ENCODE measurements at places on chromosomes 16 and 17.

DNA sequence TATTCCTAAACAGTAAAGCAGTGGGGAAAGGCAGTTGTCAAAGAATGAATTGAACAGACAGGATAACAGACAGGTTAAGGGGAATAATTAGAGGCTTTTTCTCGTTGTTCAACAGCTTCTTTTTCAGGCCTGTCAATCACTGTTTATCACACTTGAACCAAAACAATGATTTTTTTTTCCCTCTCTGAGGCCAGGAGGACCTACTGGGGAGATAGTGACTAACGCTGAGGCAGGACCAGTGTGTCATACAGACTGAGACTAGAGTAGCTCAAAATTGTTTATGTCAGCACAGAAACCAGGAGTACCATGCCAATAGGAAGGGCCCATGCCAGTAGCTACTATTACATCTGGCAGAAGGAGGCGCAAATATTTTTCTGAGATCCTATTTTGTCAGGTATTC, 41.3 kb upstream of the NLK start:
- DNase-seq: no peak

DNA sequence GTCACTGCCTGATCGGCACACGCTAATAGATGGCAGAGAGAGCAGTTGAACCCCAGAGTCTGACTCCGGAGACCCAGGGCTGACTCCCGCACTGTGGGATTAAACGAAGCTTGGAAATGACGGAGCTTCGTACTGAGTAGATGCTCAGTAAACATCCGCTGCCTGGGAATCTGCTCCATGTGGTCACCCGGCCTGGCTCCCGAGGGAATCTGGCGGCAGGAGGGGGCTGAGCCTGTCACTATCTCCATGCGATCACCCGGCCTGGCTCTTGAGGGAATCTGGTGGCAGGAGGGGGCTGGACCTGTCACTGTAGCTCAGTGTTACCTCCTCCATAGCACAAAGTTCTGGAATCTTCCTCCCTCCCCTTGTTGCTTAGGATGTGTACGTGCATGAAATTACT, 139.7 kb upstream of the CIBAR2 start:
- DNase-seq: no peak

GRCh38 chr17:3988297-3989040, 24.2 kb upstream of the ATP2A3 start:
- DNase-seq: peak; percentile 27

GRCh38 chr17:50818921-50819657, 16.3 kb upstream of the WFIKKN2 start:
- no peak for DNase-seq

DNA sequence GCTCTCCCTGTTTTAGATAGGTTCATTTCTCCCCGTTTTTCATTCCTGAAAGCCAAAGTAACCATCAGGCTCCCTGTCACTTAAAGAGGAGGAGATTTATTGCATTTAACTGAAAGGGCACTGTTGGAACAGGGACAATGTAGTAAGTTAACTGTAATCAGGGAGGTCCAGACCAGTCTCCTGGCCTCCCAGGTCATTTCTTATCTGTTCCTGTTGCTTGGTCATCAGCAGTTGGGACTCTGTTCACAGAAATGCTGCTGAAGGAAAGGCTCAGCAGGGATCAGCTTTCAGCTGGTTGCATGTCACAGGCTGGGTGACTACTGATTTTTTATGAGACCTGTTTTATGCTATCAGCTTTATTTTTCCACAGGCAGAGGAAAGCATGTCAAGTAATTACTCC, 622.6 kb upstream of the GOT2 start:
- no peak for DNase-seq

DNA sequence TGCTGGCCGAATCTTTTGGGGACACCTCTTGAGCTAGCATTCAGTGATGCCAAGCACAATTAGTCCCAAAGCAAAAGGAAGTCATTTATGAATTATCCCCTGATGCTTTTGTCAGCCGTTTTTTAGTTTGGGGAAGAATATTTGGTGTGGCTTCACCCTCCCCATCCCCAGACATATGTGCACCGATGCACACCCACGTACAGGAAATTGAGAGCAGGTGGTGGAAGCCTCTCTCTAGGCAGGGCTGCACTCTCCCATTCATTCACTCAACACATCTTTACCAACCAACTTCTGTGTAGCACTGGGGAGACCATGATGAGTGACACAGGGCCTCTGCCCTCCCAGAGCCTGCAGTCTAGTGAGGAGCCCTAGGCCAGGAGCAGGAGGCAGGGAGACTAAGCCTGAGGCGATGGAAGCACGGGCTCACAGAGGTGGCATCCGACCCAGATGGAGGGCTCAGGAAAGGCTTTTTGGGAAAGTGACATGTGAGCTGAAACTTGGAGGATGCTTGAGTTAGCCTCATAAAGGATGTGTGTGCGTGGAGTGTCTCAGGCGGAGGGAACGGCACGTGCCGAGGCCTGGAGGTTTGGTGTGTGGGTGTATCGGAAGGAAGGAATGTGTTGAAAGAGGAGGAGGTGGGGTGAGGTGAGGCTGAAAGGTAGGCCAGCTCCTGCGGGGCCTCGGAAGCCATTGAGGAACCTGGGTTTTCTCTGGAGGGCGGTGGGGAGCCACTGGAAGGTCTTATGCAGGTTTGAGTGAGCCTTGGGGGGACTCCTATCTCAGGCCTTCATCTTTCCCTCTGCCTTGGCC, 43.8 kb downstream of the PSME3IP1 start:
- no peak for DNase-seq

- peak; percentile 23 for DNase-seq
These were observed 60.9 kb downstream of the MRTFB start for GRCh38 chr16:14131774-14132695.

GRCh38 chr16:68351991-68352431, 41.2 kb downstream of the PRMT7 start:
- DNase-seq: no peak

- DNase-seq: peak; percentile 30
These were observed 90.8 kb upstream of the TOB1 start for GRCh38 chr17:50956750-50957523.

GRCh38 chr16:66903544-66904427, 14.9 kb downstream of the CDH16 start:
- no peak for DNase-seq

DNA sequence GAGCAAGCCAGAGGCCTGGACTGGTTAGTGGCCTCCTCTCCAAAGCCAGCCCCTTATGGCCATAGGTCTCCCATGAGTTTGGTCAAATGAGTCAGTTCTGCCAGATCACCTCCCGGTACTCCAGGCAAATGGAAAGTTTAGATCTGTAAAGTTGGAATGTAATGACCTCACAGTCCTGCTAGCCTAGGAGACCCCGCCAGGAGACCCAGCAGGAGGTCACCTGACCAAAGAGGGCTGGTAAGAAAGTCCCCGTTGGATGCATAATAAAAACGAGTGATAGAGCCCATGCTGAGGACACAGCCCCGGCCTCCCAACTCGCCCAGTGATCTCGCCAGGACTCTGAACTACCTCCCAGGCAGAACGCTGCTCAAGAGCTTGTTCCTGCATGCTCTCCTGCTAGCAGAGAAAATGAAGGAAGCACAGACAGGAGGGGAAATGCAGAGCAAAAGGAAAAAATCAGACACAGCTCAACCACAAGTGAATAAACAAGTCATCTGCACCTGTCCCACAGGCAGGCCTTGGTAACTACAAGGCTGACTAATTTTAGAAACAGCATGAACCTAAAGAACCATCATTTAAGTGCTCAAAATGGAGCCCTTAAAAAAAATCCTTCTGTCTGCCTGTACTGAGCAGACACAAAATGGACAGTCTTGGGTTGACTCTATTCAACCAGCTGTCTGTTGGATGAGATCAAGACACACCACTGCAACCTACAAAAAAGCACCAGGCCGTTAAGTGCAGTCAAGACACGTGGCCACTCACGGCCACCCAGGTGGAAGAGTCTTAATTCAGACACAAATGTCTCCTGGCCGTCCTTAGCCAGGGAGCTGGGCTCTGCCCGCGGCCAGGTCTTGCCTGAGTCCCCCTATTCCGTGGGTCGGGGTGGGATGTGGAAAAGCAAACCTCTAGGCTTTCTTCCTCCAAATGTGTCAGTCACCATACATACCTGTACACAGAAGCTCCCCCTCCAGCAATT, 9.2 kb downstream of the CDIP1 start:
- peak; percentile 83 for DNase-seq

DNA sequence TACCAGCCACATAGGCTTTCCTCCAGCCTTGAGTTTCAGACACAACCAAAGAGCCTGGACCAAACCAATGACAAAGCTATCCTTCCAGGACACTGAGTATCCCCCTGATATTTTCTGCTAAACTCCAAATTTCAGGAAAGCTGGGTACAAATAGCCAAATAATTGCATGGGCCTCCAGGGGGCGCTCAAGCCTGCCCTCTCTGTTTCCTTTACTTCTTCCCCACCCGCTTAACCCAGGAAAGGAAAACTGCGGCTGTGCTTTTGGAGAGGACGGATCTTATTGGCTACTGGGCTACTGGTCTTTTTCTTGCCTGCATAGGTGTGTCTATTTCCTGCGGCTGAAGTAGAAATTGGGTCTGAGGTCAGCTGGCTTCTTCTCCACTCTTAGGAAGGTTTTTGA, 30.1 kb downstream of the GNGT2 start:
- DNase-seq: peak; percentile 10

GRCh38 chr16:1416521-1416941, 2.0 kb upstream of the UNKL start:
- DNase-seq: no peak

DNA sequence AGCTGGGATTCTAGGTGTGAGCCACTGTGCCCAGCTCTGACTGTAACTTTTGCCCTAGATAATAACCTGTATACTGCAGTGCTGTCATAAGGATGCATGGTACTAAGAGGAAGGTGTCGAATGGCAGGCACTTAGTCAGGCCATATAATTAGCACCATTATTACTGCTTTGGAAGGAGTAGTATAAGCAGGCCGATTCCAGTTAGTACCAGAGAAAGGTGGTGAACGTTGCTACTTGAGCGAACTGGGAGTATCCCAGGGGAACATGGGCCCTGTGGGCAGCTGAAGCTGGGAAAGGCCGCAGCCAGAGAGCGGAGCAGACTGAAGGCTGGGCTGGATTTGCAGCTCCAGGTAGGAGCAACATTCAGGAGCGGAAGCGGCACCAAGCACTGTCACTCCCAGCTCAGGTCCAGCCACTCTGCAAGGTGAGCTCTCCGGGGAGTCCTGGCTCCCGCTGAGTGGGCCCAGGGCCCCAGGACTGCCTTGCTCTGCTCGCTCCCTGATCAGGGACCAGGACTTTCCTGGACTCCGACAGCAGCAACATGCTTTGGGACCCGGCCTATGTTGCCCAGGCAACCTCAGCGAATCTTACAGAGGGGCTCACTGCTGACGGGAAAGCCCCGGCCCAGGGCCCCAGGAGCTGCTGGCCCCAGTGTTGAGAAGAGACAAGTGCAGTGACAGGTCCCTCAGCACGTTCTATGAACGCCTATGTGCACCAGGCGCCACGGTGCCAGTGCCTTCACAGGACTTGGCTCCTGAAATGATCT, 28.6 kb downstream of the C16orf74 start:
- no peak for DNase-seq

DNA sequence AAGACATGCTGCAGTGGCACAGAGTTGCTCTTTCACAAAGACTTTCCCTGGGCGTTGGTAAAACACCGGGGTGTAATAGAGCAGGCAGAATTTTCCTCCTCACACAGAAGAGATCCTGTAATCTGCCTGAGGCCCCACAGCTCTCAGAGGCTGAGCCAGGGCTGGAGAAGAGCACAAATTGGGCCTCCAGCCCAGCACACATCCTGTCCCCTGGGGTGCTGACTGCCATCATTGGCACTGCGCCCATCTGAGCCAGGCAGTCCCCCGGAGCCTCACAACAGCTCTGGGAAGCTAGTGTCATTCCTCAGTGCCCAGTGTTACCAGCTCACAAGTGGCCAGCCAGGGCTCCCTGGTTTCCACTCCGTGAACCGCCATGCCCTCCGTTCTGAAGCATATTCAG, 119.4 kb downstream of the SOCS1 start:
- no peak for DNase-seq

DNA sequence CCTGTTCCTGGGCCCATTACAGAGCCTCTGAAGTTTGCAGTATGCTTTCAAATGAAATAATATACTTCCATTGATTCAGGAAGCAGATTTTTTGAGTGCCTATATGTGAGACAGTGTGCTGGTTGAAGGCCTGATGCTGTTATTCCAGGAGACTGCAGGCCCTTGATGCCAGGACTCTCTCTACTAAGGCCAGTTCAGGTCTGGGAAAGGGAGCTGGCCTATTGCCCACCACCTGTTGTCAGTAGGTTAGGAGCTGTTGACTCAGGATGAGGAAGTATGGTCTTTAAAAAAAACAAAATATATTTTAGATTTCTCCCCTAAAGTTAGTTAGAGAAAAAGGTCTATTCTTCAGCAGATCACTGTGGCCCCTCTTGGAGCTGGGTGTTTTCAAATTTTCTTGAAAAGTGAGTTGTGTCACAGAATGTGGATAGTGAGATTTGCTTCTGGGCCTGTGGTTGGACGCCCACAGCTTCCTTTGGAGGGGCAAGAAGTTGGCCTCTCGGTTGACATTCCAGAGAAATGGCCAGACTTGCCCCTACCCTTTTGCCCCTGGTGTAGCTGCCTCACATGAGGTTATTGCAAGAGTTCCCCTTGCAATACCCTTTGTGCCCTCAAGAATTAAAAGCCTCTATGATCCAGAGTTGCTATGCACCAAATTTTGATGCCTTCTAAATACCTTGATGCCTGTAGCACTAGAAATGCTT, 7.9 kb downstream of the ESRP2 start:
- DNase-seq: no peak

DNA sequence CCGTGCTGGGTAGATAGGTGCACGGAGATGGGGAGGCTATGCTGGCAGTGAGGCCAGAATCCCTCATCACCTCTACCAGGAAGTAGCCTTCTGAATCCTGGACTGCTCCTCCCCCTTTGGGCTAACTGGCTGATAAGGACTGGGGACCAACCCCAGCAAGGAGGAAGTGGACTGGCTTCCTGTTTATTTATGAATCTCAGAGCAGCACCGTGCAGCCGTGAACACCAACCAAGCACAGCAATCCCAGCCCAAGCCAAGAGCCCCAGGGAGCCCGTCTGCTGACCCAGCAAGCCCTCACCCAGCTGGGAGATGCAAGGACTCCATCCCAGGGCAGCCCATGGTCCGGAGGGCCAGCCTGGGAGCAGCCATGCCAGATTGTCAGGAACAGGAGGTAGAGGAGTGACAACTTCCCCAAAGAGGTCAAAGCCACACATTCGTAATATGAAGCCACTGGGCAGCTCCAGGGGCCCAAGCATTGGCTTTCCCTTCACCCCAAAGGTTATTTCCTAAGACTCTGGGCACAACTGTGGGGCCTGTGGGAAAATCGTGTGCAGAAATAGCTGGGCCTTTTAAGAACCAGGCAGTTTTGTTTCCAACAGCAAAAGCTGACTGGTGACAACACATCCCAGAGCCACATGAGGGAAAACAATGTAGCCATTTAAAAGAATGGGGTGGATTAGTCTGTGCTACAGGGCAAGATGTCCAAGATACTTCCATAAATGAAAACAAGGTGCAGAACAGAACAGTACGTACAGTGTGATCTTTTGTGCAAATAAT, 23.9 kb downstream of the PHB1 start:
- no peak for DNase-seq

DNA sequence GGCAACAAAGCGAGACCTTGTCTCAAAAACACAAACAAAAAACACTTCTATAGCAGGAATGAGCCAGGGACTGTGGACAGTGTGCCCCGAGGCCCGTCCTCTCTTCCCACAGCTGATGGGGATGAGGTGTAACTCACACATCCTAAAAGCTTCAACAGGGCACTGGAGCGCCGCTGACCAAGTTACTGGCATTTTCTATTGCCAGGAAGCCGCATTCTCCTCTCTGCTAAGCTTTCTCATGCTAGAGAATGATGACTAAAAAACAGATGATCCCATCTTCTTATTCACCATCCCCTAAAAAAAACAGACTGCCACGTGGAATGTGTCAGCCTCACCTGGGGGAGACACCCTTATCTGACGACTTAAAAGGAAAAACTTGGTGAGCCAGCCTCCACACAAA, 16.3 kb downstream of the CARHSP1 start:
- DNase-seq: no peak
